Activated CD4-positive, alpha-beta T cell treated with anti-CD3 and anti-CD28 coated beads, Interleukin-2, amount 50 U/mL, for 4 hours (primary cell): ENCODE measurements at places on chromosomes 2 and 18.

DNA sequence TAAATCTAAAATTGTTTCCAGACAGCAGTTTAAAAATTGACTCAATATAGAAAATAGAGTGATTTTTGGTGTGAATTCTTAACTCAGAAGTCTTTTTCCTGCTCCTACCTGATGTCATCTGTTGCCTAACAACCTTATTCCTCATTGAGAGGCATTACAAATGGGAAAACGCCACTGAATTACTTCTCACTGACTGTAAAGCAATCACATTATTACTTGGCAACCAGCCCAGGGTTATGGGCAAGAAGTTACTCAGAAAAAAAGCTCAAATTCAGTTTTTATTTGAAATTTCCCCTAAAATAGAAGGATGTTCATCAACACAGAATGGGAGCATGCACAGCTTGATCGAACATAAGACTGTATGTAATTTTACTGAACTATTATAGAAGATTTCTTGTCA lies 201.8 kb upstream of the GULP1 start:
- no peak for DNase-seq

DNA sequence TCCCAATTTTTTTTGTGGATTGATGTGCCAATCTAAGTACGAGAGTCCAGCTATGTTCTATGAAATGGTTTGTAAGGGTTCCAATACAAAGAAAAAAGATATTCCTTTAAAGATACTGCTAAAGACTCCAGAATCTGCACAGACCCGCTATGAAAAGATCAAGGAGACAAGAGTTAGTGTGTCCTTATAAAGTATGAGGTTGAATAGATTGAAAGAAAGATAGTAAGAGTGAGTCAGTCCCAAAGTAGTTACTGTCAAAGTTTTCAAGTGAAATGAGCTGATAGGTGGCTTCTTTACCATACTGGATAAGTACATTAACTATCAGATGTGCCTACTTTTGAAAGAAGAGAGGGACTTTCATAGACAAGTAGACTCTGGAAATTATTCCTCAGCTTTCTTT lies 17.9 kb upstream of the EHBP1 start:
- no peak for DNase-seq

GRCh38 chr18:70234667-70235459 lies 29.4 kb upstream of the RTTN start:
- DNase-seq, result no peak

DNA sequence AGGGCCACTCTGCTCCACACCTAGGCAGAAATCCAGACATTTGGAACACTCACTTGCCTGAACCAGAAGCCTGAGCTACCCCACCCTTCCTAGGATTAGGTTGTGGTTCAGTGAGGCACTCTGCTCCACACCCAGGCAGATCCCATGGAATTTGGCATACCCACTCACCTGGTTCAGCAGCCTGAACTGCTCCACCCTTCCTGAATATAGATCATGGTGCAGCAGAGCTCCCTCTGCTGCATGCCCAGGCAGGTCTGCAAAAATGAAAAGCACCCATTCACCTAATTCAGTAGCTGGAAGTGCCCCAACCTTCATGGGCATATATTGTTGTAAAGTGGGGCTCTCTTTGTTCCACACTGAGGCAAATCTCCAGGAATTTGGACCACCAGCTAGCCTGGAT lies 185.1 kb upstream of the CNTNAP5 start:
- no peak for DNase-seq

GRCh38 chr2:125581557-125581956 lies 1074.4 kb upstream of the GYPC start:
- DNase-seq, result no peak

DNA sequence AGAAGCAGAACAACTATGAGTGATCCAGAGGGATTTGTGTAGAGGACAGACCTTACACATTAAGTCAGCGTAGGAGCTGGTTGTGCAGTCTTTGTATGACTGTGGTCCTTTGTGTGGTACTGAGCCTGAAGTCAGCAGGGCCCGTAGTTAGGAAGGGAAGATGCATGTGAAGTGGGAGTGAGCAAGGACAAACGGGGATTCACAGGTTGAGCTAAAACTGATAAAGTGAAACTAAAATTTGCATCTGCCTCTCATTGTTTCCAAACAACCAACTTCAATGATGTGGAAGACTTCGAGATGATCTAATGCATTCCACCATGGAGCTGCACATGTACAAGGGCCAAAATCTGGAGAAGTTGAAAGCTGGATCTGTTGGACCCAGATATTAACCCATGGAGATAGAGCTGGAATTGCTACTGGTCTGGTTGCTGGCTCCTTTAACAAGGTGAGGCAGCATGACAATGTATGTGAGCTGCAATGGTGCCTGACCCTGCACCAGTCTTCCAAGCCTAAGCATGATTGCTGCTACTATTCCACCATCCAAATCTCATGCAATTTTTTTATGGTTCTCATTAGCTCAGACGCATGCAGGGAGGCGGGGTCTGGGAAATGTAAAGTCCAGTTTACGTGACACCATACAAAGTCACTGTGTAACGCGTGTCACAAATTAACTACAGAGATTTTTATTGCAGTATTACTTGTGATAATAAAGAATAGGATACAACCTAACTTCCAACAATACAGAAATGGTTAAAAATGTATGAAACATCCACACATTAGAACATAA lies 12.1 kb upstream of the CYBRD1 start:
- no peak for DNase-seq

DNA sequence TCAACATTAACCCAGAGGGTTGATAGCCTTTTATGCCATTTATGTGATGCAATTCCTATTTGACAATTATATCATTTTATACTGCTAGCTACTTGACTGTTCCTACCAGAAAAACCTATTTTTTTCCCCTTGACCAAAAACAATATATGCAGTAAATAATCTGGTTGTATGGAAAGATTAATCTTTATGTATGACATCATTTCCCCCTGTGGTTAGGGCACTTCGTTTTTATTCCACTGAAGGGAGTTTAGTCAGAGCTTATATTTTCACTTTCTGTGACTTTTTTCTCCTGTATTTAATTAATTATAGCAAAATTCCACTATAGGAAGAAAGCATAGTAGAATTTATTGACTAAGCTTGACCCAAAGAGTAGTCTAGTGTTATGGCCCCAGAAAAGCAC lies 107.6 kb downstream of the HAUS1 start:
- DNase-seq, result no peak

GRCh38 chr2:232319067-232319802 lies 59.3 kb upstream of the ALPP start:
- DNase-seq, result no peak

DNA sequence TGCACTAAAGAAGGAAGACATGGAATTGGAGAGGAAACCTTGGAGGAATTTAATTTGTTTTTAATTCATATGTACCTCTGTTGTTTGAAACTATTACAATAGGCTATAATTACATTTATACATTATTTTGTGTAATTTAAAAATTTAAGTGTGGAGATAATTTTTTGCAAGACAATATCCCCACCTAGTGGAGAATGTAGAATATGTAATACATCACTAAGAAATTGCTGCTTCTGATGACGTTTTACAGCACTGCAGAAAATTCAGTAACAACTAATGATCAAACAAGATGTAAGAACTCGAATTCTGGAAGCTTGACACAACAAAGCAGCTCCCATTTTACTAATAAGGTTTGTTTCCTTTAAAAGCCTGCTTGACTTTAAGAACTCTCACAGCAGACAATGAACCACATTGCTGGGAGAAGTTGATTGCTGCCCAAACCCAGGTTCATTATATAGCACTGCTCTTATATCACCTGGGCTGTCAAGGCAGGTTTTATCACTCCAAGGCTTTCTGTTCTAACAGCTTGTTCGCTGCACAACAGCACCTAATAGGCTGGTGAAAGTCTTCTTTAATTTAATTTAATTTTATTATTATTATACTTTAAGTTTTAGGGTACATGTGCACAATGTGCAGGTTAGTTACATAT lies 53.4 kb downstream of the THADA start:
- DNase-seq, result no peak

DNA sequence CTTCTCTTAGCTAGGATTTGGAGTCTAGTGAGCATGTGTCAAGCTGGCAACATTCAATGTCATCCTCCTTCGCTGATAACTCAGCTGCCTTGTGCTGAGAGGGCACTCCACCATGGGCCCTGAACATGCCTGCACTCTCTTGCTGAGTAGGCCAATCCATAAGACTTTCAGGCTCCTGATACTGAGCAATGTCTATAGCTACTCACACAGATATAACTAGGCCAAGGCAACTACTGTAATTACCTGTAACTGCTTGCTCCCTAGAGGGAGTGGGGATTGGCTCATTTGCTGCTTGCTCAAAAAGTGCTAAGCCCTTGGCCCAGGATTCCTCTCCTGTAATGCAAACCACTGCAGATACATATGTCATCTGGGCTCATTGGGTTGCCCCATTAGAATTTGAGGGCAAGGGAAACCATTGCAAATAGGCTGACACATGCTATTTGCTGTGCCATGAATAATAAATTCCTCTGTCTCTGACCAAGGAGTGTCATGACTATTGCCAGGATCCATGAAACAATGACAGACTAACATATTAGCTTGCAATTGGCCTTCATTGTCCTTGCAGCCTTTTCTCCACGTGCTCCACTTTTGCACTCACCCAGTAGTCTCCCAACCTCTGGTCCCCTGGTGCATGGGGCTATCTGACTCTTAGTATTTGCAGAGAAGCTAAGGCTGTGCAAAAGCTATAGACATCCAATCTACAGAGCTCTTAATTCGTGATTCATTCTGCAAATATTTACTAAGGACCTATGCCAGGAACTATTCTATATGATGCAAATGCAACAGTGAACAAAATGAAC lies 36.9 kb upstream of the BMPR2 start:
- DNase-seq, result no peak

DNA sequence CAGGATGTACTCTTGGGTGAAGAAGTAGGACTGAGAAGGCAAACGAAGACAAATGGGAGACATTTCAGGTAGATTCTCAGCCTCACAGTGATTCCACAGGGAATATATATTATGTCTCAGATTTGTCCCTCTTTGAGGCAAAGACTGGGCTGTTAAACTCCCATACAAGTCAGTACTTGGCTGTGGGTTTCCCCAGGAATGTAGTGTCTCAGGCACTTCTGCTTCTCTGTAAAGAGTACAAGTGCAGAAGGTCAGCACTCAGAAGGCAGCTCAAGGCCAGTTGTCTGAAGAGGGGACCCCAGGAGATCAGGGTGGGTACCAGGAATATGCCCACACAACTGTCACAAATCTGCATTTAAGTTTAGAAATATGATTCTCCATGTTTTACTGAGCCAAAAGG lies 39.9 kb upstream of the COBLL1 start:
- no peak for DNase-seq

- DNase-seq, result no peak
Observed at GRCh38 chr2:236848501-236848900, 237.2 kb upstream of the COPS8 start.

DNA sequence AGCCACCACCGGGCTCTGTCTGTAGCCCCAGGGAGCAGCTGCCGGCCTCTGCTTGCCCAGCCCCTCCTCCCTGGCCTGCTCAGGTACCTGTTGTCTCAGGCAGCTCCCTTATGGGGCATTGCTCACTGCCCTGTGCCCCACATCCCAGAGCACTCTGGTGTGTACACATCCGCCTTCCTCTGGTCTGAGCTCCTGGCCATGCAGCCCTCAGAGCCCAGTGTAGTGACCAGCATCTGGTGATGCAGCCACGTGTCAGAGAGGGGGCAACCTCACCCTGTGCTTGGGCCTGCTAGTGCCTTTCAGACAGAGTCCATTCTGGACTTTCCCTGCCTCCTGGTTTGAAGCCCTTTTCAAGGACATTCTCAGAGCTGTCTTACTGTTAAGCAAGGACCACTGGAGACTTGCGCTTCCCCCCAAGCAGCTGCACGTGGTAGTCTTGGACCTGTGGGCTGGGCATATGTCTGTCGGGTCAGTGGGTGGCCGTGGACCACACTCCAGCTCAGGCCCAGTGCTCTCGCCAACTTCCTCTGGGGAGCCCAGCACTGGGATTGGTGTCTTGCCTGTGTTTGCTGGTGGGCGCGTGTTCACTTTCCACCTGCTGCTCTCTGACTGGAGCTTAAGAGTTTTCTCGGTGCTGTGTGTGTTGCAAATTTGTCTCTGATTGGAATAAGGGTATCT lies 30.7 kb downstream of the DGKD start:
- no peak for DNase-seq

DNA sequence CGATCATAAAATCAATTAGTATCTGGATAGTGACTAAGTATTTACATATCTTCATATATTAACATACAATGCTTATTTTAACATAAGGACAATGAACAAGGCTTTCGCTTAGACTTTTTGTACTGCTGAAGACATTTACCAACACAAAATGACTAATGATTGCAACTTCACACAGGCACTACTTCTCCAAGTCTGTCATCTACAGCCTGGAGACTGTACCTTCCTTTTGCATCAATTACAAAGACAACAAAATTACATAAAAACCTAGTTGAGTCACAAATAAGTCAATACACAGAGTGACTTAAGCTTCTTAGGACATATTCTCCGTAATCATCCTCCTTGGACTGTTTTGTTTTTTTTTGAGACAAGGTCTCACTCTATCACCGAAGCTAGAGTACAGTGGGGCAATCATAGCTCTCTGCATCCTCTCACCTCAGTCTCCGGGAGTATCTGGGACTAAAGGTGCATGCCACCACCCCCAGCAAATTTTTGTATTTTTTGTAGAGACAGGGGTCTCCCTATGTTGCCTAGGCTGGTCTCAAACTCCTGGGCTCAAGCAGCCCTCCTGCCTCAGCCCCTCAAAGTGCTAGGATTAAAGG lies 15.9 kb downstream of the PUM2 start:
- DNase-seq, result no peak

DNA sequence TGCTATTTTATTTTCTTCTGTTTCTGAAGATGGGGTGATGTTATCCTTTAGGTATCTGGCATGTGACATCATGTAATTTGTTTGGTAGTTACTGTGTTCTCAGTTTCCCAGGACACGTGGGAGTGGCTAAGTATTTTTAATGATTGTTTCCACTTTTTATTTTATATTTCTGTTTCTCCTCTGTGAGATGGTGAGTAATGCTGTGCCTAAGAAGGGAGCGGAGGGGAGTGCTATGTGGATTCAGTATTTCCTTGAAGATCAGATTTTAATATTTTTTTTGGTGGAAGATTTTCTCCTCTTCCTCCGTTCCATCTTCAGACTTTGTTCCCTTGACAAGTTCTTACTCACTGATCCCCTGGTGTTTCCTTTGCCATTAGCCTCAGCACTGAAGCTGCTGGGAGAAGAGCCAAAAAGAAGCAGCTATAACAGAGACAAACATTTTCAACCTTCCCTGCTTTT lies 180.0 kb upstream of the MMADHC start:
- no peak for DNase-seq

GRCh38 chr2:69636395-69636794 lies 7.1 kb downstream of the AAK1 start:
- no peak for DNase-seq

GRCh38 chr2:207332480-207333212 lies 166.9 kb upstream of the KLF7 start:
- no peak for DNase-seq

- DNase-seq, result no peak
Observed at GRCh38 chr2:193627187-193627926, 1432.6 kb upstream of the TMEFF2 start.
